ENCODE measurements at places on chromosomes 5 and 9.

- no peak for DNase-seq
Measured at GRCh38 chr5:7970816-7971215, 101.9 kb downstream of the MTRR start.

DNA sequence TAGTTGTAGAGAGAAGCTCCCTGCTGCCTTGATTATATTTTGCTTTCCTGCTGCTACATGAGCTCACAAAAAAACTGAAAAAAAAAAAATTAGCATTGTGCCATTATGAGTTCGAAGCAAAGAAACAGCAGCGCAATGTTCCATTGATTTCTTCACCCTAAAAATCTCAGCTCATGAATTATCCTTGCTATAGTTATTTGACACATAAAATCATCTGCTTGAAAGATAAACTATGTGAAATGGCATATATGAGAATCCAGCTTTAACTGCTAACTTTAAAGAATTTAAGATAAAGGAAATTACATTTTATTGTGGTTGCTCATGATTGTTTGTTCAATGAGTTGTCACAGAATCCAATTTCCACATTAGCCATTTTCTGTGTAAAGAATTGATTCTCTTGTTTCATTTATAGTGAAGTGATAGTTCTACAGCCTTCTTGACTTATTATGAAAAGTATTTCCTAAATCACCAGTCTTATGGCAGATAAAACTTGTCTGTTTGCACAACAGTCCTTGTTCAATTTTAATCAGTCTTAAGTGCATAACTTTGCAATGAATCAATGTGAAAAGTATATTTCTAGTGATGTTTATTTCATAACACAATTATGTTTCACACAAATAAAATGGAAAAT is 1275.0 kb upstream of the CDH9 start:
- DNase-seq: no peak

GRCh38 chr5:122107016-122107415 is 22.3 kb upstream of the ZNF474 start:
- no peak for DNase-seq

GRCh38 chr5:101292199-101292598 is 389.1 kb upstream of the ST8SIA4 start:
- no peak for DNase-seq

GRCh38 chr9:126856326-126856877 is 4.0 kb upstream of the ZBTB34 start:
- no peak for DNase-seq

DNA sequence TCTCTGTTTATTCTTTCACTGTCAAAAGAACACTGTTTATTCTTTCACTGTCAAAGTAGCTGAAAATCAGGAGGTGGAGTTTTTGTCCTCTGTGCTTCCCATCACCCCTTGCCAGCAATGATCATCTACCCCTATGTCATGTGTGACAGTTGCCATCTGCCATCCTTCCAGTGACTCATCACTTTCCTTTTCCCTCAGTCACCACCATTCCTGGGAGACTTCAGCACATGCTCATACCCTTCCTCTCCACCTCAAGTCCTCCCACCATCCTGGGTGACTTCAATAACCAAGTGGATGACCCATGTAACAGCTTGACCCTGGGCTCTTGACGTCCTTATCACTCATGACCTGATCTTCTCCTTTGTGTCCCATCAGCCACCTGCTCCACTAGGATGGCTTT is 43.3 kb upstream of the RASEF start:
- no peak for DNase-seq

GRCh38 chr9:18507151-18507550 is 33.2 kb downstream of the ADAMTSL1 start:
- no peak for DNase-seq

DNA sequence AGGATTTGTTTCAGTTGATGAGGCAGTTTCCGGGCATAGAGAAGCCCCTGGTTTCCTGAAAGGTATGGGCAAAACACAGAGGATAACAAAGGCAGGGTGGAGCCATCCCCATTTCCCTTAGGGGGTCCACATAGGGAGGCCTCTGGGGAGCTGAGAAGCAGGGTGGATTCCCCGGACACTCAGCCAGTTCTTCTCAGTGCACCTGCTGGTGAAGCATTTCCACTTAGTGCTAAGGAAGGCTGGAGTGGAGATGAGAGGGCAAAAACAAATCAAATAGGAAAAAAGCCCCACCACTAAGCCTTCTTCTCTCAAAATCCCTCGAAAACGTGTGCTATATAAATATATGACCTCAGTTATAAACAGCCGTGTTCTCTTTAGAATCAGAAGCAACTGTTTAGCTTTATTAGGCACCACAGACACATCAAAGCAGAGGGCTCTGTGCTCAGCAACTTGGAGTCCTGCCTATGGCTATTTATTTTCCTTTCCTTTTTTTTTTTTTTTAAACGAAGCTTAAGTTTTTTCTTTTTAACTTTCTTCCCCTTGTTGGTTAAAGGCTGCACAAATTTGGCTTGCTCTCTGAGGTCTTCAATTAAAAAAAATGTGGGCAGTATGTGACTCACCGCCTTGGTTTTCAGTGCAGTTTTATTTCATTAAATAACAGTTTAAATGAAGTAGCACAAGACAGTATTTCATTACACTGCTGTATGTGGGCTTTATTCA is 67.7 kb downstream of the PRDM6 start:
- no peak for DNase-seq

GRCh38 chr5:179265514-179266290 is 79.6 kb downstream of the ADAMTS2 start:
- no peak for DNase-seq

DNA sequence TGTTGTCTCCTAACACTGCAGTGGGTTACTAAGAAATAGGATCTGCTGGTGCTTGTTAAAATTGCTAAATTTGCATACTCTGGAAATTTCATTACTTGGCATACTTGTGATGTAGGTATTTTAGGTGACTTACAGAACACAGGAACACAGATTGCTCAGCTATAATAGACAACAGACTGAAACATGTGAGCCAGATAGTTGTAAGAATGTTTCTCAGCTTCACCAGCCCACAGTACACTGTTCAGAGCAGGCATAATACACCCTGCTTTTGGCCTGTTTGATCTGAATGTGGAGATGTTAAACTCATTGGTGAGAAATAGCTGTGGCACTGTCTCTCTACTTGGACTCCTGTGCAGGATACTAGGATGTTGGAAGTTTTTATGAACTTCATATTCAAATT is 275.7 kb downstream of the CSNK1G3 start:
- DNase-seq: no peak

- DNase-seq: no peak
Measured at GRCh38 chr5:24591426-24591825, 53.4 kb downstream of the CDH10 start.

DNA sequence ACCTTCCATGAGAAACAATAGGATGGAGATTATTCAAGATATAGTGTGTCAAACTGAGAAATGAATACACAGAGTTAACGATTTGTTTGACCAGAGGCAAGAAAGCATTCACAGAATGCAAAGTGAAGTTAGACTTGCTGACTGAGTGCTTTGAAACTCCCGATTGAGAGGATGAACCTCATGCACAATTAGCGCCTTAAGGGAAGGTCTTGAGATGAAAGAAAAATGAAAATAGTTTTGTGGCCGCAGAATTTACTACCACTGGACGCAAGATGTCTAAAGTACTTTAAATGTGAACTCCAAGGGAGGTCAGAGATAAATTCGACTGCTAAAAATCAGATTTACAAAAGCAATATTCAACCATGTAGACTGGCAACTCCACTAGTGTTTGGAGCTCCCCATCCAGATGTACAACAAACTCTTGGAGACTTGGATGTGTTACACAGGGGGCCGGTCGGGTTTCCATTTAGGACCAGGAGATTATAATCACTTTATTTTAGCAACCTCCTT is 707 bp upstream of the RIMOC1 start:
- DNase-seq: no peak

- DNase-seq: no peak
Measured at GRCh38 chr5:56712895-56713591, 102.3 kb upstream of the MAP3K1 start.

DNA sequence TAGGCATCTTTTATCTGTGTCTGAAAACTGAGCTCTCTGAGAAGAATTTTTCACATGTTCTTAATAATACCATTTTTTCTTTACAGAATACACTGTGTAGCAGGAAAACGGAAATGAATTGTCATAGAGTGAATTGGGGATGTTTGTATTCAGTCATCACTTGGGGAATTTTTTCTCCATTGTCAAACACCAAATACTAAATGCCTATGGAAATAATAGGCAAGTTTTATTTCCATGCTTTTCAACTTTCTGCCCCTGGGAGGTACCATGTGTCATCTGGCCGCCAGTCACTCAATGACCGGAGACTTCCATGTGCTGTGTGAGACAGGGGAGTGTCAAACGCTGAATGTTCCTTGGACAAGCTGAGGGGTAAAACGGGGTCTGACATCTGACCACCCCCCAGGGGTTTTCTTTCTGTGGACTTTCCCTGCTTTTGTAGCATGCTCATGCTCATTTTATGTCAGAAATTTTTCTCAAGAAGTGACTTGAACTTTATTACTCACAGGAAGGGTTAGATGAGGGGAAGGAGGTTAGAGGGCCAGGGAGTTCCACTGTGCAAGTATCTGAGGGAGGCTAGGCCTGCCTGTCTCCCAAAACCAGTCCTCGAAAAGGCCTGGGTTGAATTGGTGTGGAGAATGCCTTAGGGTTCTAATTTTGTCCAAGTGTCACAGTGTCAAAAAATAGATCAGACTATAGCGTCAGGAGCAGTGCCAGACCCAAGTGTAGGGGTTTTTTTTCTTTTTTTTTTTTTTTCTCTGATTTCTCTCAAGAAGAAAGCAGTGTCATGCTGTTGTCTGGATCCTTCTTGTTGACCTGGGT is 438.6 kb downstream of the AGTPBP1 start:
- DNase-seq: no peak

DNA sequence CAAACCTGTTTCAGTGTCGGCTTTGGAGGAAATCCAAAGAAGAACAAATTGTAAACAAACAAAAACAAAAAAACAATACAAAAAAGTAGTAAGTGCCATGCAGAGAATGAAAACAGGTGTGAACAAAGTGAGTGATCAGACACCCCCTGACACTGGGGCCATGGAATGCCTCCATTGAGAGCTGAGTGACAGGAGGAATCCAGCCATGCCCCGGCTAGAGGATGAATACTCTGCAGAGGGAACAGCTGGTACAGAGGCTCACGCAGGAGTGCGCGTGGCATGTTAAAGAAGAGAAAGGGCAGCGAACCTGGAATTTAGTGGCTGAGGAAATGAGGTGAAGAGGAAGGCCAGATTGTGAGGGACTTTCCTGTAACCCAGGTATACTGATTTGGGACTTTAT is 15.5 kb upstream of the CCNJL start:
- DNase-seq: no peak
